CD4-positive, alpha-beta T cell treated with Interleukin-12 subunit alpha and Interleukin-12 subunit beta, for 1 hour (primary cell): ENCODE measurements at places on chromosomes 6 and 20.

DNA sequence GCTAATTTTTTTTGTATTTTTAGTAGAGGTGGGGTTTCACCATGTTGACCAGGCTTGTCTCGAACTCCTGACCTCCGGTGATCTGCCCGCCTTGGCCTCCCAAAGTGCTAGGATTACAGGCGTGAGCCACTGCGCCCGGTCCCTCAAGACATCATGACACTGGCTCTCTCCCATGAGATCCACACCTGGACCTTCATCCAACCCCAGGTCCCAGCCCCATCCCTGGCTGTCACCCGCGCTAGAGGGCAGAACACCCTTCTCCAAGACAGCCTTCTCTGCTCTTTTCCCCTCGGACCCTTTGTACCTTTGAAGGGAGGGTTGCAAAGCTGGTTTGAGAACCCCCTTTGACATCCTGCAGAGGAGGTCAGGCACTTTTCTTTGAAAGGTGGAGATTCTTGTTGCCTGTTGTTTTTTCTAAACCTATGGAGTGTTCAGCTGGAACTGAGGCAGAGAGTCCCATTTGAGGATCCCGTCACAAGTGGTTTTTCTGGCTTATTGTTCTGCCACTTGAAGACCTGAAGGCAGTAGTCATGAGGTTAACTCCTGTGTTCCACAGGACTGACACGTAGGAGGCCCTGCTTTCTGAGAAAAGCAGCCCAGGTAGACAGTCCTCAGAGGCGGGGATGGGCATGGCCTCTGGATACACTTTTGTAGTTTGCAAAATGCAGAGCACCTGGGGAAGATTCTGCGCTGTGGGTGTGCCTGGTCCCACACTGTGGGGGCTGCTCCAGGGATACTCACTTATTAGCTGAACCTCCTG lies 171.1 kb upstream of the SNX9 start:
- DNase-seq, result no peak

GRCh38 chr6:84466511-84466910 lies 239.1 kb upstream of the CEP162 start:
- DNase-seq, result no peak

- DNase-seq, result peak; percentile 32
Observed at GRCh38 chr6:149211046-149211571, 106.4 kb upstream of the TAB2 start.

GRCh38 chr6:163635731-163636364 lies 221.3 kb downstream of the QKI start:
- DNase-seq, result no peak

DNA sequence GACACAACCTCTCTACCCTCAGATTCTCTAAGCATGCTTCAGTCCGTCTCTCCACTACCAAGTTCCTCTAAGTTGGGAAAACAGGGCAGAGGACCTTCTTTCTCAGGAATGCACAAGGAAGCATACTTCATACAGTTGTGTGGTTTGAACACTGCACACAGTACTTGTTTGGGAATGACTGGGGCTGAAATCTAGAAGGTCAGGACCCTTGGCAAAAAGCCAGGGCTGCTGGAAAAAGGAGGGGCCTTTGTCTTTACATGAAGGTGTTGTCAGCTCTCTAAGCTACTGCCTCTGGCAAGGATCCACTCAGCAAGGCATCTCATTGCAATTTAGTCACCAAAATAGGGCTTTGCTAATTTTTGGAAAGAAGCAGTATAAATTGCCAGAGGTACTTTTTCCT lies 20.7 kb upstream of the HEY2 start:
- DNase-seq, result no peak

- no peak for DNase-seq
Observed at GRCh38 chr6:125544819-125545218, 204.6 kb upstream of the HEY2 start.

DNA sequence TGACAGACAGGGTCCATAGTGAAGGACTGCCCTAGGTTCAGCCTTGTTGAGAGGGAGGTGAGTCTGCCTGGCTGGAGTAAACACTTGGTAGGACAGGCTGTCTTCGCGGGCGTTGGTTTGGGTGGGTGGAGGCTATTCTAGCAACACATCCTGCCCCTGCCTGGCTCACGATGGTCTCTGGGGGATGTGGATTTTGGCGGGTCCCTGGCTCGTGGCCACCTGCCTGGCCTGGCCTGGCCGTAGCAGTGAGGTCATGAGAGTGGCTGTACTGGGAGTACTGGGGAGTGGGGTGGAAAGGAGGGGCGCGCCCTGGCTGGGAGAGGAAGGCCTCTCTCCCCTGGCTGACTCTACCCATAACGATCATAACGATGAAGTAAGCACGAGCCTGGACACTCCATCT lies 30.2 kb upstream of the MRPS18A start:
- DNase-seq, result no peak

DNA sequence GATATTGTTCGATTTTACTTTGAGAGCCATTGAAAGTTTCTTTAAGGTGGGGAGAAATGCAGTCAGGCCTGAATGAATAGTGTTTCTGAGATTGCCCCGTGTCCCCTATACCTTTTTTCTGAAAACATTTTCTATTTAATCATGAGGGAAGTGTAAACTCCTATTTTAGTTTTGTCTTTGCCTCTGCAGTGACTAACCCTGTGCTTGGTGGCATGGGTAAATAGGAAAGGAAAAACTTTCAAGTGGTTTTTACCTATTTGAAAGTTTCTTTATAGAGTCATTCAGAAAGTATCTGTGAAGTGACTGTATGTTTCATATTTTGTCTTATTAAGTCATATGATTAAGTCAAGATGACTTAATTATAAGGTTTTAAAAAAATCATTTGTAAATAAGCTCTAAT lies 14.5 kb downstream of the SNRNP48 start:
- no peak for DNase-seq

DNA sequence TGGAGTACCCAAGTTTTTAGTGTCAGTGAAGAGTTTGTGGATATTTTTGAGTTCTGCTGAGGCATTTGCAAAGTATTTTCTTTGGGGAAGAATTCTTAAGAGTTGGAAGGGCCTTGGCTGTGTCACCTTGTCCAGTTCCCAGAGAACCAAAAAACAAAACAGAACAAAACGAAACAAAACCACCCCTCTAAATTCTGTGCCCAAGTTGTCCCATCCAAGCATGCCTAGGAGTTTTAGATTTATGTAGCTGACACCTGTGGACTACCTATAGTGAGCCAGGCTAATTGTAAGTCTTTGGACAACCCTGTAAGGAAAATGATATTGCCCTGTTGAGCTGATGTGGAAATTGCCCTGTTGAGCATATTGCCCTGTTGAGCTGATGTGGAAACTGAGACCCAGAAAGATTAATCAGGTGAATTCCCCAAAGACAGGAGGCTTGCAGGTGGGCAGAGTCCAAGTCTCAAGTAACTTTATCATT lies 1.0 kb upstream of the ECI2 start:
- DNase-seq, result no peak

DNA sequence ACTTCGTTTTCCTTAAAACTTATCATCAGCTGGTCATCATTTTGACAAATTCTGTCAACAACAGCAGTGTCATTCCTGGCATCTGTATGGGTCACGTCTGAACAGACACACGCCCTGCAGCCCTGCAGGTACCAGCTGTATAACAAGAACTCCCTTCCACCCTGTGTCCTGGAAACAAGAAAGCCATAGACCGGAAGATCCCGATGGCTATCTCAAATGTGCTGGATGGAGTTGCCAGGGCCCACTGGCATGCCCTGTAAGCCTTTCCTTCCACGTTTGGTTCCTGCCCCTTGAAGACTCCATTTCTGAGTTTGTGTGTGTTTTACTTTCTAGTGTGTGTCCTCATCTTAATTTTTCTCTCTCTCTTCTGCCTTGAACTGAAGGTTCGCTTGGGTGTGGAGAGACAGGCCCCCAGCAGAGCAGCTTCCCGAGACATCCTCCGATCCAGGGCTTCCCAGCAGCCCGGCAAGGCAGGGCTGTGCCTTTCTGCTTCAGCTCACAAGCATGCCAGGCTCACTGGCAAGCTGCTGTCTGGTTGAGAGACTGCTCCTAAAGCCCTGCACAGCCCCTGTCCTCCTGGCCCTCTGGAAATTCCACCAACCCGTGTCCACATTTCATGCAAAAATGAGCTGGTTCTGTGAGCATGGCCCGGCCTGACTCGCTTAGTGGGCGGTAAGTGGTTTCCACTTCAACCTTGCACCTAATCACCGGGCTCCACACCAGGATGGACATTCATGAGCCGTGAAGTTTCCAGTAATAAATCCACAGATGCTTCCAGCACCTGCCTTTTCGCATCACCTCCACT lies 8.7 kb downstream of the GFRA4 start:
- DNase-seq, result no peak

DNA sequence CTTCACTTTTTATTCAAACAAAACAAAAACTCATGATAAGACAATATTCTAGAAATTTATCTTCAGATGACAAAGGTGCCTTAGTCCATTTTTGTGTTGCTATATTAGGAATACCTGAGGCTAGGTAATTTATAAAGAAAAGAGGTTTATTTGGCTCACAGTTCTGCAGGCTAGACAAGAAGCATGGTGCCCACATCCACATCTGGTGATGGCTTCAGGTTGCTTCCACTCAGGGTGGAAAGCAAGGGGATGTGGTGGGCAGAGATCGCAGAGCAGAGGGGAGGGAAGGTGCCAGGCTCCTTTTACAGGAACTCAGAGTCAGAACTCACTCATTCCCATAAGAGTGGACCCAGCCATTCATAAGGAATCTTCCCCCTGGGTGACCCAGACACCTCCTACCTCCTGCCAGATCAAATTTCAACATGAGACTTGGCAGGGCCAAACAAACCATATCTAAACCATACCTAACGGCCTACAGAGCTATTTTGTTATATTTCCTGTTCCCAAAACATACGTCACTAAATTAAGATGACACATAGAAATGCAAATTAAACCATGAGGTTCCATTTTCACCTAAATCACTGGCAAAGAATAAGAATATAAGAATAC lies 26.4 kb downstream of the ABHD12 start:
- no peak for DNase-seq

DNA sequence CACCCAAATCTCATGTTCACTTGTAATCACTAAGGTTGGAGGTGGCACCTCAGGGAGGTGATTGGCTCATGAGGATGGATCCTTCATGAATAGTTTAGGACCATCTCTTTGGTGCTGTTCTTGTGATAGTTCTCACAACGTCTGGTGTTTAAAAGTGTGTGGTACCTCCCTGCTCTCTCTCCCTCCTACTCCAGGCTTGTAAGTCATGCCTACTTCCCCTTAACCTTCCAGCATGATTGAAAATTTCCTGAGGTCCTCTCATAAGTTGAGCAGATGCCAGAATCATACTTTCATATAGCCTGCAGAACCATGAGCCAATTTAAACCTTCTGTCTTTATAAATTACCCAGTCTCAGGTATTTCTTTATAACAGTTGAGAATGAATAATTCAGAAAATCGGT lies 16.6 kb downstream of the HLA-A start:
- DNase-seq, result no peak

GRCh38 chr6:141753180-141753579 lies 379.5 kb upstream of the GJE1 start:
- DNase-seq, result no peak

DNA sequence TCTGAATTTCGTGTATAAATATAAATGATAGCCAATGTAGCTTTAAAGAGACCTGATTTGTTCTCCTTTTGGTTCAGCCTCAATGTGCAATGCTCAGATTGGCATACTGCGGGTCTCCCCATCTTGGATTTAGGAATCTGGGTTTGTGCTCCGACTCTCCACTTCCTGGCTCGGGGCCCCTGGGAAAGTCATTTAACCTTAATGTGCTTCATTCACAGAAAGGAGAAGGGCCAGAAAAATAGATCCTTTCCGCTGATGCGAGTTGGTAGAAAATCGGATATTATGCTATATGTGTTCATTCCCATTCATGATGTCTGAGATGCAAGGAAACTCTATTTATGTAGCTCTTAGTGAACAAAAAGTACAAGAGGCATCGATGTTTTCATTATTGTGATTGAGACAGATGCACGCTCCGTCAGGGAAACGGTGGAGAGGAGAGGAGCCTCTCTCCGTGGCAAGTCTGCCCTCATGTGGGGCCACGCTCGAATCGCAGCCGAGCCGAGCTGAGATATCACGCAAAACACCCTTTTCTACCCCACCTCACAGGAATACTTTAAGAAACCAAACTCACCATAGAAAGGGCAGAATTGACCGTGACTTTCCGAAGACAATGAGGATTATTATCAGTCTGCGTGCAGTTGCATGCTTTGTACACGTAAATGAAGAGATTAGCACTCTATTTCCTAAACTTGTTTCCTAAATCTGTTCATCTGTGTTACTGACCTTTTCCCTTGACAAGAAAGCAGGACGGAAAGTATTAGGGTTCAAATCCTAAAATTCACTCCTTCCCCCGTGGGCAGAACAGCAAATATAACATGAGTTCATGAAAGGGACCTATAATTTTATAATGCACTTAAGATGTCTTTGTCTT lies 136.6 kb downstream of the COL9A1 start:
- no peak for DNase-seq

GRCh38 chr6:109816452-109817374 lies 125.6 kb downstream of the FIG4 start:
- DNase-seq, result no peak

DNA sequence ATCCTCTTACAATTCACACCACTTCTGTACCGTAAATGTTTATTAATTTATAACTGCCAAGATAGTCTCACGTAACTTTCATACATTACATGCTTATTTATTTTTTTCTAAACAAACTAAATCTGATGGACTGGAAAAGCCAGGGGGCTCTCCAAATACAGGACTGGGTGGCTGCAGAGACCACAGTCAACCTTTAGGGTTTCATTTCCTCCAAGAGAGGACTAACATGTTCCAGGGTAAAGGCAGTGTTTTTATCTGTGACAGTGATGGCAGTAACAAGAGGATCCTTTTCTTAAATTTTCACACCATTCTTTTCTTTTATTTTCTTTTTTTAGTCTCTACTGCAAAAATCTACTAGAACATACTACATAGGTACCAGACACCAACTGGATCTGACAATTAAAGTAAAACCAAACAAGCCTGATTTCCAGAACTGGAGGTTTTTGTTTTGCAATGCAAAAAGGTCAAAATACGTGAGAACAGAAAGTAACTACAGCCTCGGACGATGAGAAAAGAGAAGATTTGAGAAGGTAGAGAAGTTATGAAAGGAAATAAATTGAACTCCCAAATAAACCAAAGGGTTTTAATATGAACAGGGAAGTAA lies 1.2 kb downstream of the LMBRD1 start:
- DNase-seq, result no peak

GRCh38 chr20:50916257-50916656 lies 15.0 kb downstream of the ADNP start:
- DNase-seq, result no peak

DNA sequence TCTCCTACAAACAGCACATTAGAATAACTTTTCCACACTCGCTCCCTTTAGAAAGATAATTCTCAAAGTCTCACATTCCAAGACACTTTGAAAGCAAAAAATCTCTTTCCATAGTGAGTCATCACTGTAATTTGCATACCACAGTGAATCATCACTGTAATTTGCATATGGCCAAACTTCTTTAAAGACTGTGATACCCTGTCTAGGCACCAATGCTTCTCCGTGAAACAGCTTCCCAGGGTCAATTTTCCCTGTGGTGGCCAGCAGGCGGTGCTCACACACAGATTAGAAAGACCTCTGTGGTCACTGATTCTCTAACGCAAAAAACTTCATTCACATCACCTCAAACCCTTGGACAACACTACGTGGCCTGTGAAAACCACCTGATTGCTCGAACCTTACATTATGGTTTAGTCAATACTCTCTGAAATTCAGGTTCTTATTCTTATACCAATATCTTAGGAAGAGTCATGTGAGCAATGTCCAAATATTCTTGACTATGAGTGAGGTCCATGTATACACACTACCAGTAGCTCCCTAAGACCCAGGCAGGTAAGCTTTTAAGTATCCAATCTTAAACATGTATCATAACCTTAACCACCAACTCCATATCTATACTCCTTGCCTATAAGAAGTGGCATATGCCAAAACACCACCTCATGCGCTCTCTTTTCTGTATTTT lies 78.5 kb upstream of the PHACTR1 start:
- peak; percentile 29 for DNase-seq
